ENCODE measurements at places on chromosomes 11 and 22.

- no peak overlapping the region for H3K4me3 ChIP-seq
- H3K27ac ChIP-seq = no peak overlapping the region
- no peaks in the 10 kb centered on the region for H3K36me3 ChIP-seq
- no peaks in the 10 kb centered on the region for H3K27me3 ChIP-seq
These were observed 178.6 kb downstream of the CNTN5 start for GRCh38 chr11:99199341-99199740.

DNA sequence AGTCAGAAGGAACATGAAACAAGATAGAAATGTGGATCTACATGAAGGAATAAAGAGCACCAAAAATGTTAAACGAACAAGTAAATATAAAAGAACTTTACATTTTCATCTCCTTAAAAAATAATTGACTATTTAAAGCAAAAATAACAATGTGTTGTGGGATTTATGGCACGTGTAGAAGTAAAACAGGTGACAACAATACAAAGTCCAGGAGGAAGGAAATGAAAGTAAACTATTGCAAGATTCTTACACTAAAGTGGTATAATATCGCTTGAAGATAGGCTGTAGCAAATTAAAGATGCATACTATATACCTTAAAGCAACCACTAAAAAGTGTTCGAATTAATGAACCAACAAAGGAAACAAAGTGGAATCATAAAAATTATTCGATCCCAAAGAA, 5.5 kb downstream of the VPS37C start:
- H3K27me3 ChIP-seq = no peaks in the 10 kb centered on the region
- H3K27ac ChIP-seq = no peak overlapping the region
- peaks cover 8% of the 10 kb centered on the region for H3K4me1 ChIP-seq
- DNase-seq = no peak
- no peaks in the 10 kb centered on the region for H3K36me3 ChIP-seq

- peaks cover 4% of the 10 kb centered on the region for H3K4me1 ChIP-seq
- H3K4me3 ChIP-seq = no peak overlapping the region
- DNase-seq = no peak
- H3K36me3 ChIP-seq = no peaks in the 10 kb centered on the region
- no peak overlapping the region for H3K27ac ChIP-seq
These were observed 651 bp upstream of the FAM83F start for GRCh38 chr22:39994041-39994565.

DNA sequence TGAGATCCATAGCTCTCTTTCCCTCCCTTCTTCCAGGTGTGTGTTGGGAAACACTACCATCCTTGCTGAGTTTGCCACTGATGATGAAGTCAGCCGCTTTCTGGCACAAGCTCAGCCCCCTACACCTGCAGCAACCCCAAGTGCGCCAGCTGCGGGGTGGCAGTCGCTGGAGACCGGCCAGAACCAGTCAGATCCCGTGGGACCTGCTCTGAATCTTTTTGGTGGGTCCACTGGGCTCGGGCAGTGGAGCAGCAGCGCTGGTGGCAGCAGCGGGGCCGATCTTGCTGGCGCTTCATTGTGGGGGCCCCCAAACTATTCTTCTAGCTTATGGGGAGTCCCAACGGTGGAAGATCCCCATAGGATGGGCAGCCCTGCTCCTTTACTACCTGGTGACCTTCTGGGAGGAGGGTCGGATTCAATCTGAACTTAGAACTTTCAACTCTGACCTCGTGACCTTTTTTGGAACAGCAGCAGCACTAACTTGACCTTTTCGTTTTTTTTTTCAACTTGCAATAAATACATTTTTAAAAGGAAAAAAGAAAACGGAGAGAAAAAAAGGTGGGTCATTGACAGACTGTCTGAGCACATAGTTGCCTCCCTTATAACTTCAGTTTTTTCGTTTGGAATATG, 23.4 kb upstream of the ADSL start:
- H3K27ac ChIP-seq = peak overlapping the region; percentile 58
- H3K27me3 ChIP-seq = no peaks in the 10 kb centered on the region
- H3K4me3 ChIP-seq = no peak overlapping the region
- peaks cover 29% of the 10 kb centered on the region for H3K36me3 ChIP-seq
- peaks cover 61% of the 10 kb centered on the region for H3K4me1 ChIP-seq

GRCh38 chr11:128492903-128493569, 94.3 kb downstream of the ETS1 start:
- peaks cover 99% of the 10 kb centered on the region for H3K4me1 ChIP-seq
- peak; percentile 54 for DNase-seq
- no peaks in the 10 kb centered on the region for H3K27me3 ChIP-seq
- H3K27ac ChIP-seq = peak overlapping the region; percentile 13

GRCh38 chr22:30408388-30409102, 11.7 kb downstream of the SEC14L2 start:
- H3K27ac ChIP-seq = no peak overlapping the region
- H3K36me3 ChIP-seq = no peaks in the 10 kb centered on the region
- DNase-seq = no peak
- no peak overlapping the region for H3K4me3 ChIP-seq
- peaks cover under 1% of the 10 kb centered on the region for H3K4me1 ChIP-seq

GRCh38 chr11:126415669-126416420, 60.4 kb downstream of the ST3GAL4 start:
- H3K27me3 ChIP-seq = no peaks in the 10 kb centered on the region
- H3K36me3 ChIP-seq = no peaks in the 10 kb centered on the region
- H3K27ac ChIP-seq = no peak overlapping the region
- H3K4me1 ChIP-seq = peaks cover 7% of the 10 kb centered on the region
- DNase-seq = no peak
- peak overlapping the region; percentile 28 for H3K4me3 ChIP-seq

DNA sequence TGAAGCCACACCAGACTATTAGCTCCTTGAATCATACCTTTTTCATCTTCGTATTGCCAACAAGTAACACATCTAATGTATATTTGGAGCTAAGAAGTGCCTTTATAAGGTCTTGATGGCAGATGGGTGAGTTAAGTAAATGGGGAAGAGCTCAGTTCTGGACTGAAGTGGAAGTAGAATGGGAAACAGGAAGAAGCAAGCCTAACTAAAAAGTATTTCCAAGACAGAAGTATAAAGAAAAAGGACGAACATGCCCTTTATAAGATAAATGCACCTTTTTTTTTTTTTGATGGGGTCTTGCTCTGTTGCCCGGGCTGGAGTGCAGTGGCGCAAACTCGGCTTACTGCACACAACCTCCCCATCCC, 14.5 kb downstream of the CRTAM start:
- H3K36me3 ChIP-seq = no peaks in the 10 kb centered on the region
- H3K4me3 ChIP-seq = peak overlapping the region; percentile 2
- no peak for DNase-seq
- no peaks in the 10 kb centered on the region for H3K27me3 ChIP-seq

DNA sequence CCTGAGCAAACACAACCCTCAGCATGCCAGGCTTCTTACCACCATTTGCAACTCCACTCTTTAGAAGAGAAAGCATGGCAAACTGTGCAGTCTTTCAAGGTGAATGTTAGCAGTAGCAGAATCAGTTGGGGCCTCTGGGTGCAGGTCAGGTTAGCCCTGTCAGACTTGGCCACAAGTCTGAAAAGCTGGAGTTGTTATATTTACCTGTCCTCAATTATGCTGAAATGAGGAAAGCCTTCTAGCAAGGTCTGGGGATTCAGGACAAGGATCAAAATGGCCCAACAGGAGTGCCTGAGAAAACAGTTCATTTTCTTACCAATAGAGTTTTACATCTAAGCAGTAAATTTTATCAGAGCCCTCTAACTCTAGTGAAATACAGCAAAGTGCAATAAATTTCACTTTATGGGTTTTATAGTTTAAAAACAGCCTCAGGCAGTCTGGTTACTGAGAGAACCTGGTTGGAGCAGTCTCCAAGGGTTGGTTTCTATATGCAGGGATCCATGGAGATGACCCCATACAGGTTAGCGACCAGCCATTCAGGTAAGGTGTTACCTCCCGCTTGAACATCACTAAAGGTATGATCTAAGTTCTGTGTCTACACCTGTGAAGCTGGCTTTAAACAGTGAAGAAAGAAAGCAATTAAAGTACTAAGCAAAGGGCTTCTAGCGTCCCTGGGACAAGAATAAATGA, 212.5 kb upstream of the MPPED2 start:
- DNase-seq = no peak
- no peaks in the 10 kb centered on the region for H3K27me3 ChIP-seq
- H3K4me3 ChIP-seq = no peak overlapping the region
- no peaks in the 10 kb centered on the region for H3K36me3 ChIP-seq

DNA sequence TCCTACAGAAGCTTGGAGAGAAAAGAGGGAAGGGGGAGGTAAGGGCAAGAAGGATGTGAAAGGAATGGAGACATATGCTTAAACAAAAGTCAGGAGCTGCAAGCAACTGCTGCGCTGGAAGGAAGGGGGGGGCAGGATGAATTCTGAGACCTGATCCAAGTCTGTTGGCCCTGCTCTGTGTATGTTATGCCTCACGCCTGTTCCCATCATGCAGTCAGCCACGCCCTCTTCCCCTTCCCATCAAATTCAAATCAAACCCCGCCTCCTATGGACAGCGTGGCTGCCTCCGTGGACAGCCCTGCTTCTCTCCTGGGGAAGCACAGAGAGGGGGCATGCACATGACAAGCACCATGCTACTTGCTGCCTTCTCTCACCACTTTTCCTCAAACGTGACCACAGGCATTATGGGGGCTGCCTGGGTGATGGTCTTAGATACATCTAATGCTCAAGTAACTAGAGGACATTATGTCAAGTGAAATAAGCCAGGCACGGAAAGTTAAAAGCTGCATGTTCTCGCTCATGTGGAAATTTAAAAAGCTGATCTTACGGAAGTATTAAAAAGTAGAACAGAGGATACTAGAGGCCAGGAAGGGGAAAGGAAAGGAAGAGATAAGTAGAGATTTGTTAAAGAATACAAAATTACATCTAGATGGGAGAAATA, 45.8 kb upstream of the CYP2D6 start:
- H3K4me1 ChIP-seq = peaks cover 32% of the 10 kb centered on the region
- no peak for DNase-seq
- H3K4me3 ChIP-seq = no peak overlapping the region
- H3K27me3 ChIP-seq = no peaks in the 10 kb centered on the region

- no peaks in the 10 kb centered on the region for H3K36me3 ChIP-seq
- H3K27ac ChIP-seq = no peak overlapping the region
- DNase-seq = no peak
- no peaks in the 10 kb centered on the region for H3K4me1 ChIP-seq
- no peak overlapping the region for H3K4me3 ChIP-seq
These were observed 693.7 kb upstream of the CCDC179 start for GRCh38 chr11:23554002-23554401.

DNA sequence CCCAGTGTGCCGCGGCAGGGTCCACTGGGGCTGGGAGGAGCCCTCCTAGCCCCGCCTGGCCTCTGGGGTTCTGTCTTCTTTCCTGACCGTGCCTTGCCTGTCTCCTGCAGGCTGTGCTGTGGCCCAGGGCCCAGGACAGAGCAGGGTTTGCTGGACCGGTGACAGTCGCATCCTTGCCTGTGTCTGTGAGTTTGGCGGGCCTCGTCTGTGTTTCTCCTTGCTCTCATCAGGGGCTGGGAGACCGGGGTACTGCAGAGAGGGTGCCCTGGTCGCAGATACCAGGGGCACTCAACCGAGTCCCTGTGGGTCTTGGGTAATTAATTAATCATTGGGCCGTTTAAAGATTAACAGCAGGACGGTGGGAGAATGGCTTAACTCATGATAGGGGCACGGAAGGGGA, 29.9 kb downstream of the RPL3 start:
- no peak overlapping the region for H3K4me3 ChIP-seq
- no peak for DNase-seq
- H3K27me3 ChIP-seq = no peaks in the 10 kb centered on the region

DNA sequence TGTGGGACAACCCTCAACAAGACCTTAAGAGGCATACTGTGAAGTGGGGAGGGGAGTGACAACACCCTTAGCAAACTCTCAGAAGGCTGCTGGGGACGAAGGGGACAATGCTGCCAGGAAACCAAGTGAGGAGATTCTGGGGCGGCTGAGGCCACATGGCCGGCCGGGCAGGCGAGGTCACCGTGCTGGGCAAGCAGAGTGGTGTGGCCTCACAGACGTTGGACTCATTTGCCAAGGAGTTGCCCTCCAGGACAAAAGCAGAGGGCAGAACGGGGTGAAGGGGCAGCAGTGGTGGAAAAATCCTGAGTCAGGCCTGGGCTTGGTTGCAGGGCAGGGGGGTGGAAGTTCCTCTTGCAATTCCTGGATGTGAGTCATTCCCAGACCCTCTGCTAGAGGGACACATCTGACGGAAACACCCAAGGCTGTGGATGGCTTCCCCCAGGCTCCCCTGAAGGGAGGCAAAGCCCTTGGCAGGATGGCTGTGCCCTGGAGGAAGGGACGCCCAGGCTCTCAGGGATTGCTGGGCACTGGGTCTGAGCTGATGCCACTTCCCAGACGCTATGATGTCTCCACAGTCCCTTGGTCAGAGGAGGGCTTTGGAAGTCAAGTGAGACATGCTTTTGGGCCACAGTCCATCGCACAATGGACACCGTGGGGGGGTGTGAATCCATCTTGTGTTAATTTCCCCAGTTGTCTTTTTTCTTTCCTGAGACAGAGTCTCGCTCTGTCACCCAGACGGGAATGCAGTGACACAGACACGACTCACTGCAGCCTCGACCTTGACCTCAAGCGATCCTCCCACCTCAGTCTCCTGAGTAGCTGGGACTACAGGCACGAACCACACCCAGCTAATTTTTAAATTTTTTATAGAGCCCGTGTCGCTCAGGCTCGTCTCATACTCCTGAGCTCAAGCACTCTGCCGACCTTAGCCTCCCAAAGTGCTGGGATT, 16.2 kb upstream of the SHANK3 start:
- H3K4me1 ChIP-seq = no peaks in the 10 kb centered on the region
- H3K27ac ChIP-seq = no peak overlapping the region
- no peak overlapping the region for H3K4me3 ChIP-seq
- H3K36me3 ChIP-seq = no peaks in the 10 kb centered on the region
- DNase-seq = no peak

- H3K27me3 ChIP-seq = no peaks in the 10 kb centered on the region
- DNase-seq = peak; percentile 47
- peak overlapping the region; percentile 85 for H3K27ac ChIP-seq
- peaks cover 95% of the 10 kb centered on the region for H3K4me1 ChIP-seq
These were observed 9.5 kb downstream of the BCL9L start for GRCh38 chr11:118915941-118916841.

DNA sequence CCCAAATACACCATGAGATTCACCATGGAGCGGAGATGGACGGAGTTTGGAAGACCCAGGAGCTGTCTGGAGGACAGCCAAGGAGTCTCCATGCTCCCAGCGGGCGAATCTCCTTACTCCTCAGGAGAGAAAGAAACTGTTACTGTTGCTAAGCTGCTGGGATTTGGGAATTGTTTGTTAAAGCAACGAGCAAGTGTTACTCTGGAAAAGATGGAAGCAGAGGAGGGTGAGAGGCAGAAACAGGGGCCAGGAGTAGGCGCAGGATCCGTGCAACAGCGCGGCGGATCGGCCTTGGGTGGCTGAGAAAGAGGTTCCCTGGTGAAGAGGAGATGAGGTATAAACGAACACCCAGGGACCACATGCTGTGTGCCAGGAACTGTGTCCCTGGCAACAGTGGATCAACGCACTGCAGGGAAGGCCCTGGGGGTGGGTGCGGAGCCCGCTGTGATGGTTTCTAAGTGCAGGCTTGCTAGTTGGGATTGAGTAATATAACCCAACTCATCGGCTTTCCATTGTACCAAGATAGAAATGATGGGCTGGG, 1436.4 kb downstream of the BRD1 start:
- no peak overlapping the region for H3K4me3 ChIP-seq
- H3K27me3 ChIP-seq = no peaks in the 10 kb centered on the region
- no peak for DNase-seq
- no peak overlapping the region for H3K27ac ChIP-seq
- H3K4me1 ChIP-seq = no peaks in the 10 kb centered on the region

- H3K36me3 ChIP-seq = no peaks in the 10 kb centered on the region
- DNase-seq = no peak
- peaks cover 2% of the 10 kb centered on the region for H3K27me3 ChIP-seq
- no peak overlapping the region for H3K27ac ChIP-seq
These were observed 4.8 kb upstream of the NLRP10 start for GRCh38 chr11:7969756-7970646.

GRCh38 chr11:123291201-123291869, 96.3 kb upstream of the CLMP start:
- no peak overlapping the region for H3K4me3 ChIP-seq
- H3K27me3 ChIP-seq = no peaks in the 10 kb centered on the region
- no peaks in the 10 kb centered on the region for H3K4me1 ChIP-seq
- H3K27ac ChIP-seq = no peak overlapping the region
- H3K36me3 ChIP-seq = no peaks in the 10 kb centered on the region
